Ammon's horn (tissue), 1 donor: ENCODE measurements at places on chromosomes 6 and 20.

GRCh38 chr6:83615025-83615999 lies 93.6 kb downstream of the SNAP91 start:
- peak; percentile 28 for DNase-seq

DNA sequence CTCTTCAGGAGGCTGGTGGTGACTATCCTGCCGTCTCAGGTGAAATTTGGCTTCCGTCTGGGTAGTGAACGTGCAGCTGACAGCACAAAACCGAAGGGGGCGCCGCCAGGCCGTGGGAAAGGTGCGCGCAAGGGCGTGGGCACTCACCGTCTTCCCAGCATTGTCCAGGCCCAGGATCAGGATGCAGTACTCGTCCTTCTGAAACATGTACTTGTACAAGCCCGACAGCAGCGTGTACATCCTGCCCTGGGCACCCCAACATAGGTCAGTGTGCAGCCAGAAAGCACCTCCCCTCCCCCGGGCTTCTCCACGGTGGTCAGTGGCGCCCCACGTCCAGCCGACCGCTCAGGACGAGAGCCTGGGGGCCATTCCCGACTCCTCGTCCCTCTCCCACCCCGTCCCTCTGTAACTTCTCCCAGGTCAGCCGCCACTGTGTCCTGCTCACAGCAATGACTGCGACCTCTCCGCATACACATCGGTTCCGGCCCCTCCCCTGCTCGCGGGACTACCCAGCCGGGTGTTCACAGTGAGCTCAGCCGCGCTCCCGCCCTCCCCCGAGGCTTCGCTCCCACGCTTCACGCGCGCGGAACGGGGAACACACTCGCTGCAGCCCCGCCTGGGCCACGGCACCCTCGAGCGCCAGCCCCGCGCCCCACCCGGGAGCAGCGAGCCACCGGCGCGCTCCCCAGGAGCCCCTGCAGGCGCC lies 771 bp downstream of the ARFRP1 start:
- DNase-seq, result peak; percentile 21

DNA sequence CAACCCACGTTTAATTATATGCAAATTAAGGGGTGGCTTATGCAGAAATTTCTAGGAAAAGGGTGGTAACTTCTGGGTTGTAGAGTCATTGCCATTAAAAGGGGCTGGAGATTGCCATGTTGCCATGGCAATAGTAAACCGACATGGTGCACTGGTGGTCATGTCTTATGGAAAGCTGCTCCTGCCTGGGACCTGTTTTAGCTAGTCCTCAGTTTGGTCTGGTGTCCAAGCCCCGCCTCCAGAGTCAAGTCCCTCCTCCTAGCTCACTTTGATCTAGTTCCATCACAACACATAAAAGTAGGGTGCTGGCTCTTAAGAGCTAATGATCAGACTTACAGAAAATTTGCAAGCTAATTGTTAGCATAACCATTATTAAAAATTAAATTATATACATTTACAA lies 5.3 kb downstream of the SLC22A2 start:
- DNase-seq, result no peak

GRCh38 chr6:89352278-89353117 lies at the start of gene UBE2J1:
TSS of gene UBE2J1 (minus strand) at chr6:89352722. CDS start at chr6:89352569, 153 bp downstream.
- DNase-seq, result peak; percentile 90

GRCh38 chr6:163661272-163661671 lies 246.8 kb downstream of the QKI start:
- DNase-seq, result peak; percentile 55

DNA sequence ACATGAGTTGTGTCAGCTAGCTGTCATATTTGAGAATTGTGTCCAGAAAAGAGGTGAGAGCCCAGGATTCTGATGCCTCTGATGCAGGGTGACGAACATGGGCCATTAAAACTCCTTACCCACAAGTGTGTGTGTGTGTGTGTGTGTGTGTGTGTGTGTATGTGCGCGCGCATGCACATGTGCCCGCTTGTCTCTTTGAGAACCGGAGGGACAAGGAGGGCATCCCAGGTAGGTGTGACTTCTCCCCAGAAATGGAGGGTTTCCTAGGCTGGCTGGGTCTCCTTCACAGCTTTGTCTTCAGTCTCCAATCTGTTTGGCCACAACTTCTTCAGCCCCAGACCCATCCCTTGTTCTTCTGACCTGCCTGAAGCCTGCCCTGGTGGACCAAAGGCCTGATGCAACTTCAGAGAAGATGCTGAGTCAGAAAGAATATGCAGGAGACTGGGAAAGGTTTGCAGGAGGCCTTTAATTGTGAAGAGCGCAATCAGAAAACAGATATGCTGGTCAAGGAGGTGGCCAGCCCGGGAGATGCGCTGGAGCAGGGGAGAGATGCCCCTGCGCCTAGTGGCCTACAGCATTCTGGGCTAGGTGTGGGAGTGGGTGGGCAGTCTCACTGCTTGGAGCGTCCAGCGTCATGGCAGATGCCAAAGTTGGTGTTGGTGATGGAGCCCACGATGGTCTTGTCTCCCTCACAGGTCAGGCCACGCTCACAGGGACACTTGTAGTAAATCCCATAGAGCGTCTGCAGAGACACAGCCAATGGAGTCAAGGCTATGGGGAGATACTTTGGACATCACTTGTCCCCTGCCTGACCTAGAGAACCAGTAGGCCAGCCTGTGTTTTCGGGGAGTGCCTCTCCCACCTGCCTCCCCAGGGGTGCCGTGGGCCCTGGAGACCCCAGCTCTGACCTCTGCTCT lies 2.3 kb downstream of the CLPS start:
- no peak for DNase-seq

DNA sequence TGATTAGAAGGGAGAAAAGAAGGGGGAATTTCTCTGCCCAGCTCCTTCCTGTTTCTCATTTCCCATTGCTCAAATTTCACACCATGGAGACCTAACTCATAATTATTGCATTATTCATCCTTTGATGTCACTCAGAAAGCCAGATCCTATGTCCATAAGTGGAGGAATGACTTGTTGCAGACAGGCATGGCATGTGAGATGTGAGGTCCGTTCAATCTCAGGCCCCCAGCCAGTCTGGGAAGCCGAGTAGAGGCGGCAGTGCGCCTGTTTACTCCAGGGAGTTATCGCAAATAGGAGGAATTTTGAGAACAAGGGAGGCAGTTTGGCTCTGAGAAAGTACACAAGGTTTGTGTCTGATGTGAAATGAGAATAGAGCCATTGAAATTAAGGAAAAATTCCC lies 26.9 kb upstream of the MOCS1 start:
- DNase-seq, result no peak

DNA sequence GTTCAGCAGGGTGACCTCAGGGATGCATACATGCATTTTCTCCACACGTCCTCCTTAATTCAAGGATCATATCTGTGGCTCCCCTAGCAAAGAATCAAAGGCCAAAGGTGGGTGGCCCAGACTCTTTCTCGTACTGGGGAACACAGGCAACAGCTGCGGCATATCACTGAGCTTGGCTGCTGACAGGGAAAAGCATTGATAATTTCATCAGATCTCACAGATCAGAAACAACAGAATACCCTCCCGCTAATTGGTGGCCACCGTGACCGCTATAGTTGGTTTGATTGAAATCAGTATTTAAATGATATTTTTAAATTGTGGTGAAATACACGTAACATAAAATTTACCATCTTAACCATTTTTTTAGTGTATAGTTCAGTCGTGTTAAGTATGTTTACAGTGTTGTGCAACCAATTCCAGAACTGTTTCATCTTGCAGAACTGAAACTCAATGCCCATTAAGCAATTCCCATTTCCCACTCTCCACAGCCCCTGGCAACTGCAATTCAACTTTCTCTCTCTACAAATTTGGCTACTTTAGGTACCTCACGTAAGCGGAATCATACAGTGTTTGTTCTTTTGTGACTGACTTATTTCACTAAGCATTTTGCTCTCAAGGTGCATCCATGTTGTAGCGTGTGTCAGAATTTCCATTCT lies 74.7 kb upstream of the TMEM170B start:
- peak; percentile 13 for DNase-seq

- no peak for DNase-seq
Measured at GRCh38 chr6:67300430-67301040, 1334.5 kb upstream of the ADGRB3 start.

DNA sequence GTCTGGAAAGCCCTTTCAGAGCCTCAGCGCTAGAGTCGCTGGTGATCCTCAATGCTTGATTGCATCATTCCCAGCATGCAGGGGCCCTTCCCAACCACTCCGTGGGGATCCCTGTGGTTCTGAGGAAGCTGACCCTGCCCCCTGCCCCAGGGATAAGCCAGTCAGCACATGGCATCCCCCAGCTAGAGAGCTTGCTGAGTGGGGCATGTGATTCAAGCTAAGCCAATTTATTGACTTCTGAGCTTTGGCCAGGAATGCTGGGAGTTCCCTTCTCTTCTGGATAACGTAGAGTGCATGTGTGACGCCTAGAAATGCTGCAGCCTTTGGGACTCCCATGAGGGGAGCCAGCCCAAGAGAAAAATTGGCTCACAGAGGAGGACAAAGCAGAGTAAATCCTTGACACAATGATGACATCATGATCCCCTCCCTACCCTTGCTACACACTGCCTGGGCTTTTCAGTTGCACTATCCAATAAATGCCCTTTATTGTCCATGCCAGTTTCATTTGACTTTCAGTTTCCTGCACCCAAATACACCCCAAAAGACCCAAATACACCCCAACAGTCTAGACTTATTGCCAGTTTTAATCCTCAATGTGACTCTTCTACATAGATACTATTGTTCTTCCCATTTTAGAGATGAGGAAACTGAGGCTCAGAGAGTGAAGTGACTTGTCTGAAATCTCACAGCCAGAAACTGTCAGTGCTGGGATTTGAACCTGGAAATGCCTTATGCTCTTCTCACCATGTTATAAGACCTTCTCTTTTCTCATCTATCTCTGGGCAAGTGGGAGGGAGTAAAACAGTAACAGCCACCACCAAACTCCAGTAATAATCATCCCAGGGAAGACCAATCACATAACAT lies 34.3 kb downstream of the KCNB1 start:
- no peak for DNase-seq

DNA sequence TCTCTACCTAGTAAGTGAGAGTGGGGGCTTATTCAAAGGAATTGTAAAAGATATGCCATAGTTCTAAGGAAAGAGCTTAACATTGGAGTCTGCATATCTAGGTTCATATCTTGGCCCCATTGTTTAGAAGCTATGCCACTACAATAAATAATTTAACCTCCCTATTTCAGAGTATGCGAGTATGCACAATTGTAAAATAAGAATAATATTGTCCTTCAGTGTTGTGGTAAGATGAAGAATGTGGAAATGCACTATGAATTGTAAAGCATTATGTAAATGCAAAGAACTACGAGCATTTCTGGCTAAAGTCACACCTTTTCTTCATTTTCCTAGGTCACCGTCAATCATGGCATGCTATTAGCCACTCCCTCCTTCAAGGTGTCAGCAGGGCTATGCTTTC lies 16.1 kb upstream of the ZNF165 start:
- no peak for DNase-seq

DNA sequence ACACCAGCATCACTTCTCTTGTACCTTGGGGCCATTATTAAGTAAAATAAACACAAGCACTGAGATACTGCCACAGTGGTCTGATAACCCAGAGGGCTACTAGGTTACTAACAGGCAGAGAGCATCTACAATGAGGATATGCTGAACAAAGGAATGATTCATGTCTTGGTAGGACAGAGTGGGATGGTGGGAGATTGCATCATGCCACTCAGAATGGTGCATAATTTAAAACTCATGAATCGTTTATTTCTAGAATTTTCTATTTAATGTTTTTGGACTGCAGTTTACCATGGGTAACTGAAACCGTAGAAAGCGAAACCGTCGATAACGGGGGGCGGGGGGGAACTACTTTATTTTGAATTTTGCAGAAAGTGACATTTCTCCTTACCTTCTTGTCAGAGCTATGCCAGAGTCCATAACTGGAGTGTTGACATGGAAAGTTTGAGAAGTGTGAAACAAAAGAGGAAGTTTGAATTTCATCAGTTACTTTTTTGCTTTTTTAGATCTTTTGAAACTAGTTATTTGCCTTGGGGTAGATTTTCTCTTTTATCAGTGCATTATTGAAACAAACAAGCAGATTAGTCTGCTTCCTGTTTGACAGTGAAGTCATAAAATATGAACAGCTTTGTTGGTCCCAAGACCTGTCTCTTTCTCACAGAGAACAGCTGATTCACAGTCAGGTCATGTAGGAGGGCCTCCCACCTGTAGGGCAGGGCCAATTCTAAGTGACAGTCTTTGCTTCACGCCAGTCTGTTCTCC lies 124.9 kb downstream of the KLHL32 start:
- DNase-seq, result peak; percentile 82

- DNase-seq, result no peak
Measured at GRCh38 chr20:23099791-23100719, 13.9 kb upstream of the CD93 start.

- DNase-seq, result peak; percentile 65
Measured at GRCh38 chr6:30042476-30042875, 18.6 kb upstream of the POLR1H start.

DNA sequence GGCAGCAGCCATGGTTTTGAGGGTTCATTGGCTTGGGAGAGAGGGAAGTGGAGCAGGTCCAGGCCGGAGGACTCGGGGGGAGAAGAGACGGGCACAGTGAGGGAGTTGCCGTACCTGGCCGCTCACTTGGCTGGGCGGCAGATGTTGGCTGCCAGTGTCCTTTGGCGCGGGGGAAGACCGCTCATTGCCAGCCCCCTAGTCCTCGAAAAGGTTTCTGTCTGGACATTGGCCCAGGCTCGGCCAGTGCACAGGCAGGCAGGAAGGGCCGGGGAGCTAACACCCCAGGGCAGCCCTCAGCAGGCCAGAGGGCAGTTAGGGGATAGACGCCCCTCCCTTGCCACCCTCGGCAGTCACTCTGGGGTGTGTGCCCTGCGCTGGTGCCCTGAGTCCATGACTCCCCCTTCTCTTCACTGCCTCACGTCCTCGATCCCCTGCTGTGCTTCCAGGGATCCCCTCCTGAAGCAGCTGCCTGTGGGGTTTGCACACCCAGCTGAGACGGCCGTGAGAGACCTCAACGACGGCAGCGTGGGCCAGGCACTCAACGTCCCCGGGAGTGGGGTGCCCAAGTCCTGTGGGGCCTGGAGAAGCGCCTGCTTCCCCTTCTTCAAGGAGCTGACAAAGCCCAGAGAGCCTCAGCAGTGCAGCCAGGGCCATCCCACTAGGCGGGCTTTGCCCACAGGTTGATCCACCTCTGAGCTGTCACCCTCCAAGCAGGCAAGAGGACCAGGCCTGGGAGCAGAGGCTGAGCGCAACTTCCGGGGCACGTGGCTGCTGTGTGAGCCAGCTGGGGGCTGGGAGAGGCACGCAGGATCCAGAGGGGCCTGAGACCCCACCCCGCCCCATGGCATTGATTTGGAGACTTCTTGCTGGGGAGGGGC lies 20.4 kb downstream of the RBM38 start:
- no peak for DNase-seq

DNA sequence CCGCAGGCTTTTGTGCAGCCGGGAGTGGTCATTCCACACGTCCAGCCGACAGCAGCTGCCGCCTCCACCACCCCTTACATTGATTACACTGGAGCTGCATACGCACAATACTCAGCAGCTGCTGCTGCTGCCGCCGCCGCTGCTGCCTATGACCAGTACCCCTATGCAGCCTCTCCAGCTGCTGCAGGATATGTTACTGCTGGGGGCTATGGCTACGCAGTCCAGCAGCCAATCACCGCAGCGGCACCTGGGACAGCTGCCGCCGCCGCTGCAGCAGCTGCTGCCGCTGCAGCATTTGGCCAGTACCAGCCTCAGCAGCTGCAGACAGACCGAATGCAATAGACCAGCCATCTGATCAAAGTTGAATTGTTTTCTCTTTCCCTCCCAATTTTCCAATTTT lies 10.6 kb downstream of the RBM24 start:
- DNase-seq, result no peak
